ENCODE measurements at places on chromosomes 1 and 21. TPM values are rescaled to one million over a fixed set of nuclear protein-coding genes. Genes with fewer than 3 reads are reported as not detected.

Gene S100A4
- 4.7 TPM for total RNA-seq

Gene RGS16
- total RNA-seq = 37.2 TPM

Gene MPL
- not detected for total RNA-seq

Gene LCE3D
- total RNA-seq = not detected

Gene PPIAL4G
- total RNA-seq = 0.61 TPM
